ENCODE measurements at places on chromosomes 2 and 18.

DNA sequence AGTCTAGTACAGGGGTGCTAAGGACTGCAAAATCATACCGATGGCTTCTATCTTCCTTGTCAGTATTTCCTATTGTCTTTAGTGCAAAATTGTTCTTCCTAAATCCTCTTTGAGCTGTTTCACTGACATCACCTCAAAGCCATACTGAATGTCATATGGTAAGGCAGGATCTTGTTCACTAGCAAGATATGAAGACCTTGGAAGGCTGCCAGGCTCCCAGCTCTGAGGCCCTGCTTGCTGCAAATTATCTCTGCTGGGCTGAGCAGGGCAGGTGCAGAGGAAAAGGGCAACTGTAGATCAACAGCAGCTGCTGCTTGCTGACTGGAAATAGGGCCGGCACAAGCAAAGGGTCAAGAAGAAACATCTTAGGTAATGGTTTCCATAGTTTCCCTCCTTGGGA is 58.2 kb downstream of the PMAIP1 start:
- DNase-seq, result peak; percentile 52

- no peak for DNase-seq
Measured at GRCh38 chr2:42980764-42981416, 188.5 kb upstream of the HAAO start.

GRCh38 chr2:72625366-72625765 is 200.5 kb downstream of the EXOC6B start:
- no peak for DNase-seq

DNA sequence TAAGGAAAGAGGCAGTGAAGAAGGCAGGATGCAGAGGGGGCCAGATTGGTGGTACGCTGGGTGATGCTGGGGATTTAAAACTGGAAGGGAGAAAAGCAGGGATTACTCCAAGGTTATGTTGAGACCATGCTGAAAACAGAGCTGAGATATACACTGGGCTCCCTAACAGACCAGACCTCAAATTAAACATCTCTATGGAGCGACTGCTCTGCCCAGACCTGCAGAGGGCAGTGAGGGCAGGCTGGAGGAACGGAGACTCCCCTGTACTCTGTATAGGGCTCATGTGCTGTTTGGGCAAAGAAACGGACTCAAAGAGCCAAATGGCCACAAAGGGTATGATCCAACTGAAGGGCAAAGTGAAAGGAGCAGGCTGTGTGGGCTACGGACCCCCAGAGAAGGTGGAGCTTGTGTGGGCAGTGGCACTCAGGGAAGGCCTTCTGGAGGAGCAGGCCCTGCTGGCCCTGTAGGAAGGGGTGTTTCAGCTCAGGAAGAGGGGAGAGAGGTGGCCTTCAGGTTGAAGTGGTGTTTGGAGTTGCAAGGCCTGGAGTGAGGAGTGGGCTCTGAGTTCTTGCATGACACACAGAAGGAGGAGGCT is 4.8 kb upstream of the CELF4 start:
- DNase-seq, result no peak

DNA sequence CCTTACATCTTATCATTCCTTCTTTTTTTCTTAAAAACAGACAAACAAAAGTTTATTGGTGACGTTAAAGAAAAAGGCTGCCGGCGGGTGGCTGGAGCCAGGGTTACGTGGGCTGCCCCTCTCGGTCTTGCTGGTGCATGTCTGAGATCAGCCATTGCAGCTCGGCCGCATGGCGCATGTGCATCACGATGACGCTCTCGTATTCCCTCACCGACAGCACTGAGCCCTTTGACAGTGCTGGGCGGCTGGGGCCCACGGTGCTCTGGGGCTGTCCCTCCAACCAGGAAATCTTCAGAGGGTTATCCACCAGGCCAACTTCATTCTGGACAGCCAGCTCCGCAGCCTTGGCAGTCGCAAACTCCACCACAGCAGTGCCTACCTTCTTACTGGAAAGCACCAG is 1081.8 kb upstream of the TMEFF2 start:
- no peak for DNase-seq

DNA sequence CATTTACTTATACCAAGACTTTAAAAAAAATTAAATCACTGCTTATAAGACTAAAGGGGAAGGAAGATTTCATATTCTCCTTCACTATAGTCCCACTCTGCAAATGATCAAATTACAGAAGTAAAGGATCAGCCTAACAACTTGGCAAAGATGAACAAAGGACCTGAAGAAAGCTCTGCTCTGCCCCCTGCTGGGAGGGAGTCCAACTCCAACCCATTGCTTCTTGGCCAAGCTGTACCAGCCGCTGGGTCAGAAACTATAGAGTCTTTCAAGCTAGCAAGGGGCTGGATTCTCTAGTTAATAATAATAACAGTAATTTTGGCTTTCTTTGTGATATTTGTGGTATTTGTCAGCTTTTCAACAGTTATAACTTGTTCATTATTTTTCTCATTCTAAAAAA is 927.0 kb upstream of the CRIM1 start:
- DNase-seq, result peak; percentile 22

GRCh38 chr2:13508671-13509070 is 791.9 kb downstream of the TRIB2 start:
- DNase-seq, result no peak

DNA sequence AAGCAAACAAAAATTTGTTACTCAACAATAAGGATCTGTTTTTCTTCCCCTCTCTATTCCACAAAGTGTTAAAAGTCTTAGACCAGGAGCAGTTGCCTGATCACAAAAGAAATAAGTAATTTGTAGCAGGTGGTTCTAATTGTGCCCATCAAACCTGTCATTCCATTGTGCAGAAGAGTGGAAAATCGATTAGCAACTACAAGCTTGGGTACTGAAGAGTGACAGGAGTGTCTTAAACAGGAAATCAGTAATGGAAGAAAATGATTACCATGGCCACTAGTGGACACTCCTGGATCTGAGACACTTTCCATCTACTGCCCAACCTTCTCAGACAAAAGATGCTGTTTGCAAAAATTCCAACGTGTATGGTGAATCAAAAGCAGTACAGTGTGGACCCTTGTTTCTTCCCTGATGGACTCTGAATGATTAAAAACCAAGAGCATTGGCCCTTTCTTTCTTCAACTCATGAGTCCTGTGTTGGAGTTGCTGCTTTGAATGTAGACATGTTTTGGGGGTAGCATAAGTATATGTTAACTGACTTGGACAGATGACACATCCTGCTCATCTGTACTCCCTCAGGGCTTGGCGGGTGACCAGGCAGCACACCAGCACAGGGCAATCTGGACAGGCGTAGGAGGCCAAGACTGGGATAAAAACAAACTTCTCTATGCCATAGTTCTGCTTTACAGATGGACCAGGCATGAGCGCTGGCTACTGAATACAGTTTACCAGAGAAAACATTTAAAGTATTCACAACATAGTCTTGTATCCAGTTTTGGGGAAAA is 51.9 kb downstream of the PLA2R1 start:
- no peak for DNase-seq

- no peak for DNase-seq
Measured at GRCh38 chr2:16828828-16829160, 163.2 kb upstream of the CYRIA start.

- no peak for DNase-seq
Measured at GRCh38 chr2:38266382-38267061, 110.6 kb downstream of the ATL2 start.

DNA sequence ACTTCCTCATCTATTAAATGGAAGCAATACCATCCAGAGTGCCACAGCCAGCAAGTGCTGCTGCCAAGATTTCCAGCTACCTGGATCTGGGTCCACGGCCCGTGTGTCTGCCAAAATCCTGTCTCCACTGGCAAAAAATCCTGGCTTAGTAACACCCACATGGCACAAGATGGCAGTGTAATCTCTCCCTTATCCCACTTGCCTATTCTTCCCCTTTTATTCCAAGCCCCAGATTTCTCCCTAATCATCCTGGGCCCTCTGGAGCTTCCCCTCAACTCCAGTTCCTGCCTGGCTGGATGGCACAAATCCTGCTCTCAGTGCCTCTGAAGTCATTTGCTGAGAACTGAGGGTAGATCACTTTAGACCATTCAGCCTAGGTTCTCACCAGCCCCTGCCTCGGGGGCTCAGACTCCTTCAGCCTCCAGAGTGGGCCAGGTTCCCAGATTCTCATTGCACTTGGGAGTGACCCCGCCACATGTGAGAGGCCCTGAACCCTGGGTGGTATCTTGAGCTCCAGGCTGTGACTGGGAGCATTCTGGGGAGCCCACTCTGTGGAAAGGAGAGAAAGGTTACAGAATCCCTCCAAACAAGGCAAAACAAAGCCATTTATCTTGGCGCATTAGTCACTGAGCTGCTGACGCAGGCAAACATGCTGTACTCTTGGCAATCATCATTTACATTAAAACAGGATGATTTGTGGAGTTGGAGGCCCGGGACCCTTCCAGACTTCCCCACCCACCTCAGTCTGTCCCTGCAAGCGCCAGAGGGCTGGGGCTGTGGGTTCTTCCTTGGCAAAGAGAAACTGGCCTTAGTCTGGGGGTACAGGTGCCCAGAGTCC is 325.8 kb downstream of the DYSF start:
- no peak for DNase-seq

DNA sequence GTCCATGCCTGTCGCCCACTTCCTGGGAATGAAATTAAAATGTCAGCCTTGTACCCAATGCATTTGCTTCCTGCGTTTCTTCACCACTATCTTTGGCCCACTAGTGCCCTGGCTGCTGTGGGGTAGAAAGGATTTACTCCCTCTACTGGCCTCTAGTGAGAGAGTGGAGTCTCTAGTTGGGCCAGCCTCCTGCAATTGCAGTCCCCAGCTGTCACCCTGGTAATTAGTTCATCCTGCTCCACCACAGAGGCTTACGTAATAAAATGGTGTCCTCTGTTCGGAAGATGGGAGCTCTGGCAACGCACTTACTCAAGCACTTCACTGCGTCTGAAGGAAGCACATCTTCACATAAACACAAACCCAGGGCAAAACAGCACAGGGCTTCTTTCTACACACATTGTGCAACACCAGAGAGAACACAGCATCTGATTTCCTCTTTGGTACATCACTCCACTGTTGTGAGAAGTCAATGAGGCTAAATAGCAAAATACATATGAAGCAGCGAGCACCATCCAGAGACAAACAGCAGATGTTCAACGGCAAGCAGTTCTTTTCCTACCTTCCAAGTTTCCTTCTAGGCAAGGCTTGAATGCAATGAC is 274.6 kb downstream of the LRATD1 start:
- no peak for DNase-seq

DNA sequence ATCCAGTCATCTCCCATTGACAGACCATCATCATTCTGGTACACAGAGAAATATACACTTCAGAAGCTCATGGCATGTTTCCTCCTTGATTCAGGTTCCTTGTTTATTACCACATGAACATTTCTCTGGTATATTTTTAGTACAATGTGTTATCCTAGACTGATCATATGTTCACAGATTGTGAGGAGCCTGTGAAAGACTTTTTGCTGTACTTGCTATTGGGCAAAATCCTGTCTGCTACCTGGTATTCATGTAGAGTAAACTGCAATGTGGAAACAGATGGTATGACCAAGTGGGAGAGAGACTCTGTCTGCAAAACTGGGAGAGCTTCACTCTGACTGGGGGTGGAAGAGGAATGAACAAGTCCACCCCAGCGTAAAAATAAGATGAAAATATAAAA is 657.2 kb downstream of the IRS1 start:
- no peak for DNase-seq

- no peak for DNase-seq
Measured at GRCh38 chr2:191209340-191209739, 35.9 kb upstream of the MYO1B start.

DNA sequence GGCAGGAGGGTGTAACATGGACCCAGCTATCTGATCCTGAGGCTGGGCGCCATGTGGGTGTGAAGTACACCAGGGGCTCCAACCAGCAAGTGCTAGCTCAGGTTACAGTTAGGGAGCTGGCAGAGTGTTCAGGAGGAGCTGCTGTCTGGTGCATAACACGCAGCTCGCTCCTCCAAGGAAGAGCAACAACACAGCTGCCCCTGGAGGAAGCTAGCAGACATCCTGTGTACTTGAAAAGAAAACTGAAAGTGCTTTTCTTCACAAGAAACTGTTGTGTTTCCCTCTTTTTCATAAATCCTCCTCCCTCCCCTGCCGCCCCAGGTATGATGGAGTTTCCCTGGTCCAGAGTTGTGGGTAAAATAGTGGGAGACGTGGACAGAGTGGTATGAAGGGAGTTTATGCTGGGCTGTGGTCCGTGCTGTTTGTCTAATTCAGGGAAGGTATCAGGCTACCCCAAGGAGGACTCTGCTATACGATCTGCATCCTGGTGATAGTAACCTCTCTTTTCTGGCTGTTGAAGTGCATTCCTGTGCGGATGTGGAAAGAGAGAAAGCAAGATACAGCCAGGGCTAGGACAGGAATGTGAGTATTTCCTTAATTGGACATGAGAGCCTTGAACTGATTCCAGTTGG is 6.1 kb upstream of the LBH start:
- DNase-seq, result peak; percentile 64

DNA sequence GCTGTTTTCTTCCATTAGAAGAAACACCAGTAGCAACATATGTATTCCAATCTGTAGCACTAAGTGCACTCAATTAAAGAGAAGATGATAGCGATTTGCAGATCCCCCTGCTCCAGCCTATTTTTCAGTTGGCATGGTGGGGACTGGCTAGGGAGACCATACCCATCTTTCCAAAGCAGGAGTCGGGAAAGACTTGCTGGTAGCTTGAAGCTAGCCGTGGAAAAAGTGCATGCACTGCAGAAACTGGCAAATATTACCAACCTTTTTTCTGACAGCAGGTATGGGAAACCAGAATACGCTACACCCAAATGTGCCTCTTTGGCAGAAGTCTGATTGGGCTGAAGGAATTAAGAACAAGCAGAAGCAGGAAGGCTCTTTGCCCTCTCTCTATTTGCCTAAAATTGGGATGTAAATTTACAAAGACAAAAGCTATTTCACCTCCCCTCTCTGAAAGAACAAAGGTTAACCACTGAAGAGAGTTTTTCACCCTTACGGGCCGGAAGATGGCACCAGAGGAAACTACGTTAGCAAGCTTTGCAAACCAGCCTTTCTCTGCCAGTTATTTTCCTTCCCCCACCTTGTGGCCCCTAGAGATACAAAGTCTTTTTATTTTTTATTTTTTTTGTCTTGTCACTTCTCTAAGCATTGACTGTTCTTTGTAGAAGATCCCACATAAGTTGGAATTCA is 273.1 kb downstream of the DLGAP1 start:
- DNase-seq, result no peak

GRCh38 chr2:173079973-173080860 is 4.6 kb downstream of the MAP3K20 start:
- DNase-seq, result no peak

GRCh38 chr18:76452357-76452756 is 42.7 kb downstream of the ZNF516 start:
- no peak for DNase-seq

GRCh38 chr2:239529313-239530015 is 128.6 kb upstream of the HDAC4 start:
- no peak for DNase-seq

GRCh38 chr2:234458466-234458865 is 38.4 kb downstream of the ARL4C start:
- DNase-seq, result no peak

GRCh38 chr2:219621935-219622334 is 5.5 kb upstream of the SLC4A3 start:
- no peak for DNase-seq

- DNase-seq, result no peak
Measured at GRCh38 chr18:62979176-62979575, 263.8 kb downstream of the PHLPP1 start.

Data from endothelial cell of umbilical vein (primary cell).